Neural crest cell (in vitro differentiated cells): ENCODE measurements at places on chromosomes 2 and 18.

GRCh38 chr2:162277381-162277780, 34.1 kb upstream of the FAP start:
- no peak for DNase-seq

GRCh38 chr2:42971947-42972736, 179.8 kb upstream of the HAAO start:
- no peak for DNase-seq

DNA sequence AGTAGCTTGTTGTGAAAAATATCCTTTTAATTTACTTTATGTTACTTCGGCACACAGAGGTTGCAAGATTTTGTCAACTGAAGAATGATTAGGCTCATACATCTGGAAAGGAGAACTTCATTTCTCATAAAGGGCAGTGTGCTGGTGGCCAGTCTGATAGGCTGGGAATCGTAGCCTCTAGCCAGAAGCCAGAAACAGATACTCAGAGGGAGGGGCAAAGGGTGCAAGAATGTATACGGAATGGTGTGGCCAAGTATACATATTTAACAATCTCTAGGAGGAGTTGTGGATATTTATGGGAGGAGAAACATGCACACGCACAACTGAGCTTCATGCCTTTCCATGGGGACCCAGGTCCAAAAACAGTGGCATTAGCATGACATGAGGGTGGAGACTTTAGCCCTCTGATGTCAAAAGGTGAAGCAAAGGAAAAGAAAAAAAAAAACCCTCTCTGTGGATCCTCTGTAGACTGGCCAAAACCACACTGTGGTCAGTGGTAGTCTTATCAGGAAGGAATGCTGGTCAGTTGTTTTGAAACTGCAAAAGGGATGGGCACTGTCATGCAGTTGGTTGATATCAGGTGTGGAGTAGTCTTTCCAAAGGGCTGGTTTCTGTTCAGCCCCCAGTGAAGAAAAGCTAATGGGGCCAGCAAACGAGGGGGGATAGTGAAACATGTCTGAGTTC, 34.9 kb upstream of the APCDD1 start:
- no peak for DNase-seq

- no peak for DNase-seq
Measured at GRCh38 chr18:55549474-55550104, 38.4 kb downstream of the TCF4 start.

DNA sequence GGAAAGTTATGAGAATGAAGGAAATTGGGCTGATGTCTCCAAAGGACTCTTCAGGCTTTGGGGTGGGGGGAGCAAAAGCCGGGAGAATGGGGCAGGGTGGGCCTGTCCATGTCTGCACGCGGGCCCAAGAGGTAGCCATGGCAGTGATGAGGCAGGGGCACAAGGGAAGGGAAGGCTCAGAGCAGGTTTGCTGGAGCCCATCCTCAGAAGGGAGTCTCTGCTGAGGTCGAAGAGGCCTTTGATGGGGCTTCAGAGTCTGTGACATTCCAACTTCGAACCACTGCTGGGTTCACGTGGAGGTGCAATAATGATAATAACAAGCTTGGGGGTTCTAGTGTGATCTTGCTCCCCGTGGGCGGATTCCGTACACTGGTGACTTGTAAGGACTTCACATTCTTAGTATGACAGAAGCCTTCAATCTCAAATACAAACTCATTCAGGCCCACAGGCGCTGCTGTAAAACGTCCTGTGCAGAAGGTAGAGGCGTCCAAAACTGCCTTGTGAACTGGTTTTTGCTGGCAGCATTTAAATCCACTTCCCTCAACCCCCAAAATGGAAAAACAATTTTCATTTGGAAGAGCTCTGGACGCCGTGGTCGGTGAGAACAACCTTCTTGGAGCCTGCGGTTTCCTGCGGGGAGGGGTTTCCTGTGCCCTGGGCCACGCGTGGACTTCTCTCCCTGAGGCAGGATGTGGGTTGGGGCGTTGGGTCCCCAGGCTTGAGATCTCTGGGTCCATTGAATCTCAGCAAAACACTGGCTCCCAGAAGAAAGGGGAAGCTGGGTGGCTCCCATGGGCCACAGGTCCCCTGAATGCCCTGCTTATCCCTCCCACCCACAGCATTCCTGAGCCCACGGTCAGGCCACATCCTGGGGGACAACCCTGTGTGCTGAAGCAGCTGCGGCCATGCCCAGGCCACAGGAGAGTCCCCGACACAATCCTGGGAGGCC, 151.0 kb downstream of the TPO start:
- no peak for DNase-seq

DNA sequence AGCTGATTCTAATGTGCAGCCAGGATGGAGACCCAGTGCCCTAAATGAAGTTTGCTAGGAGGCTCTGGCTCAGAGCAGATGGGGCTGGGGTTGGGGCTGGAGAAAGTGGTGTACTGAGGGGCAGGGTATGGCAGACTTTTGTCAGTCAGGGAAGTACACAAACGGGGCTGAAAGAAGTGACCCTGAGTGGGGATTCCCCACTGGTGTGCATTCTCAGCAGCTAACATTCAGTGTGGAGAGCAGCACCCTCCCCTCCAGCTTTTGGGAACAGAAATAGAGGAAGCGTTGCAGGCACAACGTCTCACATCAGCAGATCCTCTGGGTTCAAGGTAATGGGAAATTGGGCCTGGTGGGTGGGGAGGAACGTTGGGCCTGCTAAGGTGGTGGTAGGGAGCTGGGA, 89.1 kb upstream of the GCFC2 start:
- DNase-seq, result no peak

- DNase-seq, result no peak
Measured at GRCh38 chr2:6228251-6228650, 536.1 kb downstream of the SOX11 start.

DNA sequence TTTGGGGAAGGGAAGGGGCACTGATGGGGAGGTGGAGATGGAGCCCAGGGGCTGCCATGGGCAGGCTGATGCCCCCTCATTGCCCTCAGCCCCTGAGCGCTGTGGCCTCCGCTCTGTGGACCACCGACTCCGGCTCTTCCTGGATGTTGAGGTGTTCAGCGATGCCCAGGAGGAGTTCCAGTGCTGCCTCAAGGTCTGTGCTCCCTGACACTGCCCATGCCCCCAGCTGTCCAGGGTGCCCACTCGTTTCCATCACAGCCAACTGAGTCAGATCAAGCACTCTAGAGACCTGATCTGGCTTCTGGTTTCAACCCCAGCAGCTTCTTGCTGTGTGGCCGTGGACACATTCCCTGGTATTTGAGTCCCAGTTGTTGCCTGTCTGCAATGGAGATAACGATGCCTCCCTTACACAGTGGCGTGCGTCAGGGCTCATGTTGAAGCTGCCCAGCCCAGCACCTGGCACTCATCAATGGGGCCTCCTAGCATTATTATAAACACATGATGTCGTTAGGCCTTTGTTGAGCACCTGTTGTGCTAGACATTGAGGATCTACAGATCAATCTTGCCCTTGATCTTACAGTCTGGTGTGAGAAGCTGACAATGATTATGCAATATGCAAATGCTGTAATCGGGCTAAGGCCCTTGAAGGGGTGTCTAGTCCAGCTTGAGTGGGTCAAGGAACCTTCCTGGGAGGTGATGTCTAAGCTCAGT, 14.4 kb downstream of the STK11IP start:
- no peak for DNase-seq

DNA sequence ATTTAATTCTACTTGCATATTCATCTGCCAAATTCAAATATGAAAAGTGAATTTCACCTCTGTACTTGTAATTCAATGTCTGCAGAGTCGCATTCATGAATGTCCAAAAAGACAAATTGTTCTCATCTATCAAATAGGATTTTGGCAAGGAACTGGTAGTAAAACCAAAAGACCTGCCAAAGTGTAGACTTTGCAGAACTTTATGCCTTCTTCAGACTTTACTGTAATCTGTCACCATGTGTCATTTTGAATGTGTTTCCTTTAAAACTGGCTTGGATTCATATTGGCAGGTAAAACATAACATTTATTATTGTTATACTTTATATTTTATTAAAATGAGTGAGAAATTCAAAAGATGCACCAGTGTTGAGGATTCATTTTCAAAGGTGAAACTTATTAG, 701.9 kb upstream of the LINC00305 start:
- DNase-seq, result no peak

DNA sequence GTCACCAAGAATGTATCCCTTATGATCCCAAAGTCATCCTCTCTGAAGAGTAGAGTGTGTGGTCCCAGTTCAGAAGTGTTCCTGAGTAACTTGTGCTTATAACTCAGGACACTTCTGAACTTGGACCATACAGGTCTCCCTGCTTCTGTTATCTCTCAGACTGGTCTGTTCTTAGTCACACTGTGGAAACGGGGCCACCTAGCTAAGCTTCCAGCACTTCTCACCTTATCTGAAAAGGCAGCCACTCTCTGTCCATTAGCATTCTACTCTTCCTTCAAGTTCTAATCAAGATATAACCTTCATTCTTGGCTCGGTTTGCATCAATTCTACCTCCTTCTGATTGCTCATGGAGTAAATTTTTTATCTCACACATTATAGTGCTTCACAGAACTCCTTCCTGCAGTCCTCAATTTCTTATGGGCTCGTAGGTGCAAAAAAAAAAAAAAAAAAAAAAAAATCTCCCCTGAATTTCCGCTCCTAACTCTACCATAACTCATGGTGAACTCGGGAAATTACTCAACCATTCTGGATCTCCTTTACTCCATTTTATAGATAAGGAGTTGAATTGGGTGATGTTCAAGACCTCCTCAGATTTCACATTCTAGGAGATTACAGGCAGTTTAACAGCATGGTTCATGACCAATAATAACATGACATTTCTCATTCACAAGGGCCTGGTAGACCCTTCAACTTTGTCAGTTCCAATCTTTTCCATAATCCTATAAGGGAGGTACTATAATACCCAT, 108.4 kb downstream of the TACR1 start:
- no peak for DNase-seq

- no peak for DNase-seq
Measured at GRCh38 chr2:234032279-234032856, 18.1 kb upstream of the SPP2 start.
